ENCODE measurements at places on chromosomes 3 and 15.

- peak; percentile 32 for DNase-seq
These were observed 164.3 kb upstream of the IL12A start for GRCh38 chr3:159824333-159824732.

DNA sequence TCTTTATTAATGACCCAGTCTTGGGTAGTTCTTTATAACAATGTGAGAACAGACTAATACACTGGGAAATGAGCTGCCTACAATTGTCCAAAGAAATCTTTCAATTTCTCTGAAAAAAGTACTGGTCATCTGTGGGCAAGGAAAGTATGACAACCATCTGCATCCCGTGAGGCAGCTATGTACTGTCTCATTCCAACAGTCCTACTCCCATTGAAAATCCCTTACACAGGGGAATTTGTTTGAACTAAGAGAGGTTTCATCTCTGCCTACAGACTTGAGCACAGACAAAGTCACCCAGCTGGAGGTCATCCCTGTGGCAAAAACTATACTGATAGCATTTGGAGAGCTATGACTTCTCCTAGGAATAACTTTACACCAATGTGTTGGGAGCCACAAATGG, 27.1 kb downstream of the SHC4 start:
- DNase-seq, result no peak

- DNase-seq, result no peak
These were observed 80.6 kb upstream of the BHLHE40 start for GRCh38 chr3:4898454-4899313.

GRCh38 chr15:101807345-101807945, 4.1 kb downstream of the OR4F6 start:
- no peak for DNase-seq

- no peak for DNase-seq
These were observed 106.6 kb downstream of the LRIG1 start for GRCh38 chr3:66394019-66394752.

DNA sequence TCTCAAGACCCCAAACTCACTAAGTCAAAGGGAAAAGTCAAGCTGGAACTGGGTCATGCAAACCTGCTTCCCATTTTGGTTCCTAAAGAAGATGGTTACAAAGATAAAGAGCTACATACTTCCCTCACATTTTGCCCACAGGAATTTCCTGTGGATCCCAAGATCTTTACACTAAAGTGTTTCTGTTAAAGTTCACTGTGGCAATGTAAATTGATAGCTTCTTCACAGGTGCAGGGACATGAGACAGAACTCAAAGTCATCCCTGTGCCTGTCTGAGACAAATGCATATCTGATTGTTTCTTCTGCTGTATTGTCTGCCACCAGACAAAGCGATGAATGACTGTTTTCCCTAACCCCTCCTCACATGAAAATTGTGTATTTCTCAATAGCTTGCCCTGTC, 567.8 kb downstream of the ZIC1 start:
- DNase-seq, result no peak

DNA sequence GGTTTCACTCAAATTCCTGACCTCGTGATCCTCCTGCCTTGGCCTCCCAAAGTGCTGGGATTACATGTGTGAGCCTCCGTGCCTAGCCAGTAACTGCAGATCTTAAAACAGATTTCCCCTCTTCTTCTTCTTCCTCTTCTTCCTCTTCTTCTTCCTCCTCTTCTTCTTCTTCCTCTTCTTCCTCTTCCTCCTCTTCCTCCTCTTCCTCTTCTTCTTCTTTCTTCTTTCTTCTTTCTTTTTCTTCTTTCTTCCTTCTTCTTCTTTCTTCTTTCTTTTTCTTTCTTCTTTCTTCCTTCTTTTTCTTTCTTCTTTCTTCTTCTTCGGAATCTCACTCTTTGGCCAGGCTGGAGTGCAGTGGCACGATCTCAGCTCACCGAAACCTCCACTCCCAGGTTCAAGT, 7.8 kb downstream of the USP3 start:
- no peak for DNase-seq

DNA sequence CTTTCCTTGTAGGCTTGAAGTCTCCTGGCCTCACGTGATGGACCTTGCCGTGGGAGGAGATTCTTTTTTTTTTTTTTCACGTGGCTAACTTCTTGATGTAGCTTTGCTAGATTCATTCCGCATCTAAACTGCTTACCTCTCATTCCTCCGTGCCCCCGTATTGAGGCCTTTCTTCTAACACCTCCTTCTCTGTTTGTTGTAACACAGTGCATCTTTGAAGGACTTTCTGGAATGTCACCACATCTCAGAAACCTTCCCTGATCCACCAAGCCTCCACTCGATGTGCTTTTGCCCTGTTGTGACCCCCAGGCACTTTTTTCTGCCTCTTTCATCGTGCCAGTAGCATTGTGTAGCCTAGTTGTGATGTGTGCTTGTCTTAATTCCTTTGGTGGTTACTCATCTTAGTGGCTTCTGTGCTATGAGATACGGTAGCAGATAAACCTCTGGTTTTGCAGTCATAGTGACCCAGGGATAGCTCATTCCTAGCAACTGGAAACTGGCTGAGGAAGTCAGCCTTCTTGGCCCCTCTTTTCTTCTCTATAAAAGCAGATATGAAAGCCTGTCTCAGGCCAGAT, 1.6 kb upstream of the BNC1 start:
- DNase-seq, result no peak

DNA sequence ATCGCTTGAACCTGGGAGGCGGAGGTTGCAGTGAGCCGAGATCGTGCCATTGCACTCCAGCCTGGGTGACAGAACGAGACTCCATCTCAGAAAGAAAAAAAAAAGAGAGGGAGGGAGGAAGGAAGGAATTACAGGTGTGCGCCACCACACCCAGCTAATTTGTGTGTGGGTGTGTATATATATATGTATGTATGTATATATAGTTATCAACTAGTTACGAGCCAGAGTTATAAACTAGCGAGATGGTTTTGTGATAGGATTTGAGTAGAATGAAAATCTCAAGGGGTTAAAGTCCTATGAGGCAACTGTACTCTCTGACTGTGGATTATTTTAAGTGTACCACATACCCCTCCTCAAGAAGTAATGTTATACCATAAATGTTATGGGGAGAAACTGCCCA, 50.9 kb upstream of the SIN3A start:
- no peak for DNase-seq

DNA sequence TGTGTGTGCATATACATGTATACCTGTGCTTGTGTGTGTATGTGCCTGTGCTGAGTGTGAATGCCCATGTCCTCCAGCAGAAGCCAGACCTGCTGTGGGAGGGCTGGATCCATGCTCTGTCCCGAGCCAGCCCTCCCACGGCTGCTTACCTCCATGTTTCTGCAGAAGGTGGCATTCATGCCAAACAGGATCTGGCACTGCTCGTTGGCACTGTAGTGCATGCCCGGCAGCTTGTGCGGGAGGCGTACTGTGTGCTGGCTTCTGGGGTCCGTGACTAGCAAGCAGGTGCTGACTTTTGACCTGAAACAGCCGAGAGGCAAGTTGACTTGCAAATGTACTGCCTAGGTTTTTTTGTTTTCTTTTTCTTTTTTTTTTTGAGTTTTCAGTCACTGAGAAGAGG, 189.3 kb downstream of the ADAMTS17 start:
- DNase-seq, result no peak

- no peak for DNase-seq
These were observed at the start of gene TRPM1 for GRCh38 chr15:31101262-31102038. Gene TRPM1 (minus strand): TSS chr15:31101725. CDS start chr15:31081355, 20,370 bp downstream.

- no peak for DNase-seq
These were observed 90.8 kb upstream of the C3orf80 start for GRCh38 chr3:160134454-160134853.

- no peak for DNase-seq
These were observed 530.4 kb downstream of the AGBL1 start for GRCh38 chr15:86610038-86610437.

DNA sequence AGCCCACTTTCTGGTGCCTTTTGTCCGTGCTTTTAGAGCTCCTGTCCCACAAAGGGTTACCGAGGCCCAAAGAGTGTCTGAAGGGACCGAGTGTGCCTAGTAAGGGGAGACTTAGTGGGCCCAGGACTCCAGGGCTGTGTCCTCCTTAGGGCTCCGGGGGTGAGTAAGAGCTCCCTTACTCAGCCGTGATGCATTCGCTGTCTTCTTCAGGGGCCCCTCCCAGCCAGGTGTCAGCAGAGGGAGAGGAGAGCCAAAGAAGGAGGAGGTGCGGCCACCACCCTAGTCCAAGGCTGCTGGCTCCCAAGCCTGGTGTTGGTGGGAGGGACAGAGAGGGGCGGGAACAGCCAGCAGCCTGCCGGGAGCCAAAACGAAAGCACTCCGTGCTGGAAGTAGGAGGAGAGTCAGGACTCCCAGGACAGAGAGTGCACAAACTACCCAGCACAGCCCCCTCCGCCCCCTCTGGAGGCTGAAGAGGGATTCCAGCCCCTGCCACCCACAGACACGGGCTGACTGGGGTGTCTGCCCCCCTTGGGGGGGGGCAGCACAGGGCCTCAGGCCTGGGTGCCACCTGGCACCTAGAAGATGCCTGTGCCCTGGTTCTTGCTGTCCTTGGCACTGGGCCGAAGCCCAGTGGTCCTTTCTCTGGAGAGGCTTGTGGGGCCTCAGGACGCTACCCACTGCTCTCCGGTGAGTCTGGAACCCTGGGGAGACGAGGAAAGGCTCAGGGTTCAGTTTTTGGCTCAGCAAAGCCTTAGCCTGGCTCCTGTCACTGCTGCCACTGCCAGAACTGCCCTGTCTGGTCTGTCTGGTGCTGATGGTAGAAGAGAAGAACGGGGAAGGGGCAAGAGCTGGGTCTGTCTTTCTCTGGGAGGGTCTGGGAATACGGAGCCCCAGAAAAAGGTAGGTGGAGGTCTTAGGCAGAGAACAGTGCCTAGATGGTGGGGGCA, at the start of gene IL17RC:
TSS of gene IL17RC (plus strand) at position 365 of the 947 bp plus-strand sequence. CDS start at position 583, 218 bp downstream.
- DNase-seq, result peak; percentile 86

DNA sequence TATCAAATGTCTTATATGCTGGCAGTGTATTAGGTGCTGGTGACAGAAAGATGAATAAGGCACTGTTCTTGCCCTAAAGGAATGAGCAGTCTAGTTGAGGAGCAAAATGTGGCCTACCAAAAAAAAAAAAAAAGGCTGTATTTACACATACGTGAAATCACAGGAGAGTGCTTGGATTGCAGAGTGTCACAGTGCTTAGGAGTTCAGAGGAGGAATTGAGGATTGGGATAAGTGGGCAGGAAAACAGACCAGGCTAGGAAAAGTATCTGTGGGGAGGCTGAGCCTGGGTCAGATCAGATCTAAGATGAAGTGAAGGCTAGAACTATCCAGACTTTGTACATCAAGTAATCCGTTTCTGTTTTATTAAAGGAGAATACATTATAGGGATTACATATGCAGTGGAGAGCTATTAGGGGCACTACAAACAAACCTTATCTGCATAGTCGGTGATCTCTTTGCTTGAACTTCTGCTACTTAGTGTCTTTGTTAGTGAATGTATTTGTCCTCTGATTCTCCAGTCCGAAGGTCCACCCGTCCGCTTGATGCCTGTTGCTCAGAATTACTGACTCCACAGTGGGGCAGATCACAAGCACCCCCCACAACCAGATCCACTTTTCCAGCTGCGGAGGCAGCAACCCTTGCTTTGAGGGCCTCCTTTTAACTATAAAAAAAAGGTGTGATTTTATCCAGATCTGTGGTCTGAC, 80.0 kb downstream of the FNDC3B start:
- no peak for DNase-seq

DNA sequence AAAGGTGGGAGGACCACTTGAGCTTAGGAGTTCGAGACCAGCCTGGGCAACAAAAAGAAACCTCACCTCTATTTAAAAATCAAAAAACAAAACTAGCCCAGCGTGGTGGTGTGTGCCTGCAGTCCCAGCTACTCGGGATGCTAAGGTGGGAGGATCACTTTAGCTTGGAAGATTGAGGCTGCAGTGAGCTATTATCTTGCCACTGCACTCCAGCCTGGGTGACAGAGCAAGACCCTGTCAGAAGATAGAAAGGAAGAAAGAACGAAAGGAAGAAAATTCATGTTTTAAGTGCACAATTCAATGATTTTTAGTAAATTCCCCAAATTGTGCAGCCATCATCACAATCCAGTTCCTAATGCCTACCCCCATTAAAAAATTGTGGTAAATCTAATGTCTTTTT, 7.8 kb downstream of the FSD2 start:
- no peak for DNase-seq

- no peak for DNase-seq
These were observed 116.8 kb downstream of the AKAP13 start for GRCh38 chr15:85497172-85497569.

DNA sequence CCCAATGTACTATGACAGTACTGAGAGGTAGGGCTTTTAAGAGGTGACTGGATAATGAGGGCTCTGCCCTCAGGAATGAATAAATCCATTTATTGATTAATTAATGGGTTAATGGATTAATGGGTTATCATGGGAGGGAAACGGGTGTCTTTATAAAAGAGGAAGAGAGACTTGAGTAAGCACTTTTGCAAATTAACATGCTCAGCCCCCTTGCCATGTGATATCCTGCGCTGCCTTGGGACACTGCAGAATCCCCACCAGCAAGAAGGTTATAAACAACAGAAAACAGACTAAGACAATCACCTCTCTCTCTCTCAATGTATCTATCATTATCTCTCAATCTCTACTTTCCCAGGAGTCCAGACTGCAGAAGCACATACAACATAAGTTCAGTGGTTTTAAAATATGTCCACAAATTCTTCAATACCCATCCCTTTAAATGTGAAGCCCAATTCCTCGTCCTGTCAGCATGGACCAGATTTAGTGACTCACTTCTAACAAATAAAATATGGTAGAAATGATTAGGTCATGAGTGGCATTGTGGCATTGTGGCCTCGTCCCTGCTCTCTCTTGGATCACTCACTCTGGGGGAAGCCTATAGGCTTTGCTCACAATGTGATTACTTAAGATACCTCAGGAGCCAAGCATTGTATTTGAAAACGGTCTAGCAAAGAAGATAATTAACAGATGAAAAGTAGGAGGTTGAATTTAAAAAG, 40.0 kb upstream of the IL12A start:
- no peak for DNase-seq

DNA sequence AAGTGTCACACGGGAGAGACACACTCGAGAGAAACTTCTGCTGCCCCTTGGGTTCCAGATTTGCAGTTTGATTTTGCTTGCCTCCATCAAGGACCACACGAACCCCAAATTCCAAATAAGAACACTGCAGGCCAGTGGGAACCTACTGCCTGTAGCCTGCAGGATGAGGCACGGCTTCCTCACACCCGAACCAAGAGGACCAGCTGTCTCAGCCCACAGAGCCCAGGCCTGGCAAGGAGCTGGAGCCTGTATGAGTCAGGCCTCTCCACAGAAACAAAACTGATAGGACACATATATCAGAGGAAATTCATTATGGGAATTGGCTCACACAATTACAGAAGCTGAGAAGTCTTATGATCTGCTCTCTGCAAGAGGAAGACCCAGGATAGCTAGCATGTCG, 188.1 kb upstream of the NSMCE3 start:
- no peak for DNase-seq

All from mucosa of gallbladder (tissue), 1 donor.